ENCODE measurements at places on chromosomes 7 and 10.

GRCh38 chr10:44946205-44946604, 13.4 kb upstream of the RASSF4 start:
- no peak for DNase-seq

- no peak for DNase-seq
These were observed 309.1 kb downstream of the MDFIC start for GRCh38 chr7:115230882-115231571.

GRCh38 chr7:82762880-82763279, 319.3 kb upstream of the CACNA2D1 start:
- DNase-seq = no peak

DNA sequence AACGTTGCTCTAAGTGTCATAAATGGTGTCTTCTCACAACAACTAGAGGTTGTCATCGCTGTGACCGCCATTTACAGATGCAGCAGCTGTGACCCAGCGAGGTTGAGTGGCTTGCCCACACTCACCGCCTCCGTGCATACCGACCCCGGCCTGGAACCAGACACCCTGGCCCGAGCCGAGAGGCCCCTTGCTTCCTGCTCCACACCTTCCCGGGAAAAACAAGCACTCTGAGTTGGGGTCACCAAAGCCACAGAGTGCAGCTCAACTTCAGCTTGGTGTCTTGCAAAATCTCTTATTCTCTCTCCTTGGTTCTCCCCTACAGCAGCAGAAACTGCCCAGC, 115.7 kb upstream of the PPP2R2D start:
- DNase-seq = no peak

GRCh38 chr10:124992462-124993344, 50.8 kb downstream of the ZRANB1 start:
- peak; percentile 74 for DNase-seq

DNA sequence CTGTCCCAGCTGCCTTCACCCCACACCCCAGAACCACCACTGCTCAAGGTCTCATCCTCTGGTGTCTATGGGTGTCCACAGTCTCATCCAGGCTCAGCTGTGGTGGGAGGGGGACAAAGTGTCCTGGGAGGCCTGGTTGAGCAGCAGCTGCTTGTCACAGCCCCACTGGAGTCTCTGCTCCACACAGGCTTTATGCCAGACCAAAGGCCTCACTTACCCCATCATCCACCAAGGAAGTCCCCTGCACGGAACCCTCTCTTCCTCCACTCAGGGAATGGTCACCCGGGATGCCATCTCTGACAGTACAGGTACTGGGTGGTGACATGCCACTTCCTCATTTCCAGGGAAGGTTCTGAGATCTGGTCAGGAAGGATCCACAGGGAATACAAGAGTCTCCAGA, 925.4 kb upstream of the ZNF722 start:
- peak; percentile 4 for DNase-seq

DNA sequence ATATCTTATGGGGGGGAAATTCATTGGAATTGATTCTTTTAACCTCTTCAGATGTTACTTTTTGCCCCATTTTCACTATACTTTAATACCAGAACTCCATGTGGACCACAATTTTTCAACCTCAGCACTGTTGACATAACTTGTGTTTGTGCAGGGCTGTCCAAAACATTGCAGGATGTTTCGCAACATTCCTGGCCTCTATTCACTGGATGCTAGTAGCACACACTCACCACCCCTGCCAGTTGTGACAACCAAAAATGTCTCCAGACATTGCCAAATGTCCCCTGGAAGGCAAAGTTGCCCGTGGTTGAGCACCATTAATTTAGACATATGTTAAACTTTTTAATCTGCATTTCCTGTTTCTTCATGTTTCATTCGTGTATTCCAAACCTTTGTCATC, 234.7 kb downstream of the GFRA1 start:
- peak; percentile 62 for DNase-seq

DNA sequence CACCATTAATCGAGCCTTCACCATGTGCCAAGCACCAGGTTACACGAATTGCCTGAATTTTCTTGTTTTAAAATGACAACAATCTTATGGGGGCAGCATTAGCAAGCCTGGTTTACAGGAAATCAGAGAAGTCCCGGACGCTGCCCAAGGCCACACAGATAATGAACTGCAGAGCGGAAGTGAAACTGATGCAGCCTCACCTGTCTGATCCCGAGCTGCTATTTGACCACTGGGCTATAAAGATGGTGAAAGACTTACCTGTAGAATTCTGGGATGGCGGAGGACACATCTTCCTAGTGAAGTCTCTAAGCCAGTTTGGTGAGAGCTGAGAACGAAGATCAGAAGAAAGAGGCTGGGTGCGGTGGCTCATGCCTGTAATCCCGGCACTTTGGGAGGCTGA, 21.7 kb upstream of the GALNTL5 start:
- DNase-seq = no peak

DNA sequence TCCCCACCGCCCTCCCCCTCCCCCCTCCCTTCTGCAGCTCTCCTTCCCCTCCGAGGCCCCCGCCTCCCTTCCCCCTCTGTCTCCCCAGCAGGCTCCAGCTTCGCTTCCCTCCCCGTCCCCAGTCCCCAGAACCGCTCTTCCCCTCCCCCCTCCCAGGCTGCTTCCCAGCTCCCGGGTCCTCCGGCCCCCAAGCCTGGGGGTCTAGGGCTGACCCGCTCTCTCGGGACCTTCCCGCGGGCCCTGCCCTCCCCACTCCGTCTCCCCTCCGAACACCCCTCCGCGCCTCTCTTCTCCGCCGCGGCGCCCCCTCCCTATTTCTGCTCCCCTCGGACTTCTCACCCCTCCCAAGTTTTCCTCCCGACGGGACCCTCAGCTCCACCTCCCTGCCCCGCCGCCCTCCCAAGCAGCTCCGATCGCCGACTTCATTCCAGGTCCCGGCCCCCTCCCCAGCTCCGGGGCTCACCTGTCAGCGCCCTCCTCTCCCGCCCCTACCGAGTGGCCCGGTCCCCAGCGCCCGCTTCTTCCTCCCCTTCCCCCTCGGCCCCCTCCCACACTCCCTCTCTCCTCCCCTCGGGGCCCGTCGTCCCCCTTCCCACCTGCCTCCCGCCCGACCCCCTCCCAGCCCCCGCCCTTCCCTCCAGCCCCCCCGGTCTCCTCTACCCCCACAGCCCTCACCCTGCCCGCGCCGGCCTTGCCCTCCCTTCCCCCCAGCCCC, 990 bp downstream of the ZNF467 start:
- DNase-seq = no peak

- DNase-seq = no peak
These were observed 107.5 kb downstream of the ADAM22 start for GRCh38 chr7:88041583-88041982.

DNA sequence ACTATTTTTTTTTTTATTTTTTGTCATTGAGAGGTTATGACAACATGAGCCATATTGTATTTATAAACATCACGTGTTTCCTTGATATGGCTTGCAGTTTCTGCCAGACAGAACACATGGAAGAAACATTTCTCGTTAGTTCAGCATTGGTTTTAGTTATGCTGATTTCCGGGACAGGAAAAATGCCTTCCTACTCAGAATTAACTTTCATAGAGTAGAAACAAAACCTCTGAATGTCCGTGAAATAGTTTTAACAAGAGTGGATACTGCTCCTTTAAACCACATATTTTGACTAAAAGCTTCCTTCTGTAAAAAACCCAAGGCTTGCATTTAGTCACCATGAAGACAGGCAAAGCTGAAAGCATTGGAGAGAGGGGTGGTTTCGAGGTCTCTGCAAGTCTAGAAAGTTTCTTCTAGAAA, 240.4 kb downstream of the KIAA1217 start:
- no peak for DNase-seq

- DNase-seq = no peak
These were observed 467.2 kb downstream of the TCERG1L start for GRCh38 chr10:130844310-130844709.

DNA sequence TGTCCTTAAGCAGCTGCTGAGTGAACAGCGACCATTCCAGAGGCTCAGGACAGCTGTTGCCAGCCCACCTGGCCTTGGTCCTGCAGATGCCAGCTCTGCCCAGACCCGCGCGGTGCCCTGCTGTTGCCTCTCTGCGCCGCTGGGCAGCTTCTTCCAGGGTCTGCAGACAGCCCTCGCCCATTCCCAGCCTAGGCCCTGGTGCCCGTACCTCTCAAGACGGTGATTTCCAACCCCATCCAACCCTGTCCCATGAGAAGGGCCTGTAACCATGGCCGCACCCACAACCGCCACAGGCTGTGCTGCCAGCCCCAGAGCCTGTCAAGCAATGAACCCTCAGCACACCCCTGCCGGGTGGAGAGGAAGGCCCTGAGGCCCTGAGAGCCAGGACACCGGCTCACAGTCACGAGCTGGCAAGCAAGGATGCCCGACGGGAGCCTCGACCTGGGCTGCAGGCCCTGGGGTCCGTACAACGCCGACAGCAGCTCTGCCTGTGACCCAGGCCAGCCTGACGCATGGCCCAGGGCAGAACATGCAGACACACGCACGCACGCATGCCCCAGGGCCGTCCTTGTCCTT, 231.9 kb downstream of the MAD1L1 start:
- no peak for DNase-seq

- DNase-seq = peak; percentile 49
These were observed 907 bp upstream of the IFRD1 start for GRCh38 chr7:112449353-112449752.

DNA sequence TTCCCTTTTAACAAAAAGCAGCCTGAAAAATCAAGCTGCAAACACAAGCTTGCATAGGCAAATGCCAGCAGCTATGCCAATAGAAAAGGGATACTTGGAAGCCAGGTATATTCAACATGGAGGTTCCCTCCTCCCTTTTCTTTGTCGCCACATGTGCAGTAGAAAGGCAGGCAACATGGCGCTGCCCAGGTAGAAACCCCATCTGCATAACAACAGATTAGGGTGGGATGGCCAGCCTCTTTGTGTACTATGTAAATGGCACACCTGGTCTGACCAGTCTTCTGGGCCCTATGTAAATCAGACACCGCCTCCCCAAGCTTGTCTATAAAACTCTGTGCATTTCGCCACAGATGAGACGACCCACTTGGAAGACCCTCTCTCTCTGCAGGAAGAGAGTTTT, 58.1 kb downstream of the CCDC3 start:
- DNase-seq = no peak

- DNase-seq = no peak
These were observed 500.6 kb upstream of the IGFBP3 start for GRCh38 chr7:46421441-46422230.

- no peak for DNase-seq
These were observed 324.9 kb downstream of the AGMO start for GRCh38 chr7:15236952-15237351.

GRCh38 chr10:62895063-62895462, 78.9 kb upstream of the EGR2 start:
- no peak for DNase-seq
